Subcutaneous adipose tissue (tissue), 4 donors: ENCODE measurements at places on chromosomes 12 and 14. TPM values are rescaled to one million over a fixed set of nuclear protein-coding genes. Genes with fewer than 3 reads are reported as not detected.

DYRK2 gene
- total RNA-seq = 15.4 TPM

SIX4 gene
- total RNA-seq = 3.8 TPM

PPP1R1A gene
- 959 TPM for total RNA-seq

CD4 gene
- total RNA-seq = 16.4 TPM

CACNA2D4 gene
- 15.4 TPM for total RNA-seq

ACRBP gene
- 2.4 TPM for total RNA-seq

IRAK3 gene
- 83.5 TPM for total RNA-seq

CEP83 gene
- total RNA-seq = 12.3 TPM

KRT83 gene
- total RNA-seq = not detected

CCDC177 gene
- not detected for total RNA-seq

MCRS1 gene
- total RNA-seq = 29.0 TPM

RASSF9 gene
- total RNA-seq = 1.1 TPM

ATP5MC2 gene
- 237 TPM for total RNA-seq

GPX2 gene
- not detected for total RNA-seq

FLVCR2 gene
- total RNA-seq = 12.2 TPM

PTGER2 gene
- total RNA-seq = 3.4 TPM

CD163L1 gene
- total RNA-seq = 6.2 TPM

KCNJ8 gene
- total RNA-seq = 29.6 TPM

C12orf50 gene
- total RNA-seq = not detected
